ENCODE measurements at places on chromosomes 3 and 15.

GRCh38 chr15:63283126-63283525 lies 5.7 kb downstream of the APH1B start:
- DNase-seq, result no peak

DNA sequence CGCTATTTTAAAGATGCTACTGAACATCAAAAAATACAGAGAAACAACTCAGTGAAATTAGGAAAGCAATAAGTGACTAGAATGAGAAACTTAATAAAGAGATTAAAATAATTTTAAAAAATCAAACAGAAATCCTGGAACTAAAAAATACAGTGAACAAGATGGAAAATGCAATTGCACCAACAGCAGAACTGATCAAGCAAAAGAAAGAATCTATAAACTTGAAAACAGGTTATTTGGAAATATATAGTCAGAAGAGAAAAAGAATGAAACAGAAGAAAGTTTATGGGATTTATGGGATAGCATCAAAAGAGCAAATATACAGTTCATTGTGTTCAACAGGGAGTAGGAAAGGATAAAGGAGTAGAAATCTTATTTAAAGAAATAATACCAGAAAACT lies 53.3 kb downstream of the MEX3B start:
- no peak for DNase-seq

- no peak for DNase-seq
These were observed 104.2 kb upstream of the SLC7A14 start for GRCh38 chr3:170689893-170690660.

- no peak for DNase-seq
These were observed 601 bp downstream of the ACTL6A start for GRCh38 chr3:179563271-179563783.

GRCh38 chr3:151282921-151283320 lies 4.6 kb upstream of the P2RY14 start:
- no peak for DNase-seq

DNA sequence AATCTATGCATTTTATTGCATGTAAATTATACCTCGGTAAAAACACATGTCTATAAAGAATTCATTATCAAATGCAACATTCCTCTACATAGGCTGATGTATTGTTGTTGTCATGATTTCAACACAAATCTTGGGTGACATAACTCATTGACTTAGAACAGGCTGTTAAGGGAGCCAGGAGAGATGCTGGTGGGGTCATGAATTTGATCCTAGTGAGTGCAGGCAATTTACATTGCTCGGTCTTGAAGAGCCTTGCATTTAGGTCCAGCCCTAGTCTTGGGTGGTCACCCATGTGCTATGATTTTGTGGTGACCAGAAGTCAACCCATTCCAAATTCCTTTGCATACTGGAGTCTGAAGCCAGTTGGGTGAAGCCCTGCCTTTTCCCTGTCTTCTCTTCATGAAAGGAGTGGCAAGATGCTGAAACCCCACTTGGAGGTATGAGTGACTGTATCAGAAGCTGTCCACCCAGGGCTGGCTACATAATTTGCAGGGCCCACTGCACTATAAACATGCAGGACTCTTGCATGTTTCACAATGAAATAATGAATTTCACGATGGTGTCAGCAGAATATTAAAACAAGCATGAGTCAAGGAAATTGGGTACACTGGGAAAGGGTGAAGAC lies 59.2 kb downstream of the RPLP1 start:
- no peak for DNase-seq

- DNase-seq, result no peak
These were observed 9.9 kb downstream of the CAPN7 start for GRCh38 chr3:15215996-15216395.

- DNase-seq, result peak; percentile 96
These were observed 169.1 kb upstream of the CCDC54 start for GRCh38 chr3:107208100-107208499.

DNA sequence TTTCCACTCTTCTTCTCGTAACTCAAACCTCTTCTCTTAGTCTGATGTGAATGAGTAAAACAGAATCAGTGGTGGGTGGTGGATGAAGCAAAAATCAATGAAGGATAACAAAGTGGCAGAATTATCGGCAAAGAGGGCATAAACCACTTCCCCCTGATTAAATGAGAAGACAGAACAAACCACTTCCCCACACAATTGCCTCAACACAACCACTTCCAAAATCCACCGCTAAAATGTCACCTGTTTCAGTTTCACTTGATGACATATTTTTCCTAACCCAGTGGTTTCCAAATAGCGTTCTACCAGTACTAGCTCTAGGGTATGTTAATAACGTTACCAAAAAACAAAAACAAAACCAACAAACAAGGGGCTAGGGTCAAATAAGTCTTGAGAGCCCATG lies 478.7 kb upstream of the WNT5A start:
- DNase-seq, result no peak

GRCh38 chr15:81146466-81146865 lies 12.4 kb downstream of the CFAP161 start:
- no peak for DNase-seq

DNA sequence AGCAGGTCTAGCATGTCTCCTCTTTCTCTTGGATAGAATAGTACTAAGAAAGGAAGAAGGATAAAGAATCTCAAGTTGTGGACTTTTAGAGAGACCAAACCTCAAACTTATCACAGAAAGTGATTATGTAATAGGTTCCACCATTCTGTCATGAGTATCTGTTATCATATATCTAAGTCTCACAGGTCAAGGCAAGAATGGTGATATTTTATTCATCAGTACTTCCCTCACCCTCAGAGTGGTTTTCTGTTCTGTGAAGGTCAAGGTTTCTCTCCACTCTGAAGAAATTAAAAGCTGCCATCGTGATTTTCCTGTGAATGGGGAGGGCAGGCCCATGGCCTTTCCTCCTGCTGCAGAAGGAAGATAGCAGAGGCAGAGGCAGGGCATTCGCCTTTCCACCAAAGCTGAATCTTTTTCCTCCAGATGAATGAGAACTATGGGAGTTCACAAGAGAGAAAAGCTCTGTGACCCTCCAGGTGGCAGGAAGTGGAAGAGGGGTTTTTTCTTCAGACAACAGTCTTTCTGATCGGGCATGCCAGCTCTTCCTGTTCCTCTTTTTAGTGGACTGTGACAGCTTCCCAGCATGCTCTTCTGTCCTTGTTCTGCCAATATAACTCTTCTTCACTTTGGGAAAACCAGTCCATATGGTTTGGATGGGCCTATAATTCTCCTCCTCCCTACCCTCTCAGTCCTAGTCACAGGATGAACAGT lies 37.1 kb upstream of the CCK start:
- no peak for DNase-seq

DNA sequence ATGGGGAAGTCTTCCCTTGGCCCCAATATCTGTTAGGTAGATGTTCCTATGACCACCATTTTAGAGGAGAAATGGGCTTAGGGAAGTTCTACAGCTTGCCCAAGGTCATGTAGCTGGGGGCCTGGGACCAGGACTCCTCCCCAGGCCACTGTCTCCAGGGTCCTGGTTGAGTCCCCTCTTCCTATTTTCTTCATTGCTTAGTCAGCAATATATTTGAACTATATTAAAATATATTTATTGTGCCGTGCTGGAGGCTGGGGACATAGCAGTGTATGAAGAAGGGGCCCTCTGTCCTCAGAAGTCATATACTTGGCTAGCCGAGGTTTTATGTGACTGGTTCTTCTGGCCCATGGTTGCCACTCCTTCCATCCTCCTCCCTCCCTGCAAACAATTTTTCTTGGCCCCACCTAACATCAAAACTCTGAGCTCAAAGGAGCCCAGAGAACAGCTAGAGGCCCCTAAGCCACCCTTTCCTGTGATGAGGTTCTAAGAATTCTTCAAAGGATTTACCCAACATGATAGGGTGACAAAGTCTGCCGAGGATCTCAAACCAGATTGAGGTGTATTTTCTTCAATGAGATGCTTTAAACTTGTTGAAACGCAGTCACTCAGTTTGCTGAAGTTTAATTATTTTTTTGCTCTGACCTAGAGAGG lies 121.2 kb upstream of the RASGRP1 start:
- no peak for DNase-seq

DNA sequence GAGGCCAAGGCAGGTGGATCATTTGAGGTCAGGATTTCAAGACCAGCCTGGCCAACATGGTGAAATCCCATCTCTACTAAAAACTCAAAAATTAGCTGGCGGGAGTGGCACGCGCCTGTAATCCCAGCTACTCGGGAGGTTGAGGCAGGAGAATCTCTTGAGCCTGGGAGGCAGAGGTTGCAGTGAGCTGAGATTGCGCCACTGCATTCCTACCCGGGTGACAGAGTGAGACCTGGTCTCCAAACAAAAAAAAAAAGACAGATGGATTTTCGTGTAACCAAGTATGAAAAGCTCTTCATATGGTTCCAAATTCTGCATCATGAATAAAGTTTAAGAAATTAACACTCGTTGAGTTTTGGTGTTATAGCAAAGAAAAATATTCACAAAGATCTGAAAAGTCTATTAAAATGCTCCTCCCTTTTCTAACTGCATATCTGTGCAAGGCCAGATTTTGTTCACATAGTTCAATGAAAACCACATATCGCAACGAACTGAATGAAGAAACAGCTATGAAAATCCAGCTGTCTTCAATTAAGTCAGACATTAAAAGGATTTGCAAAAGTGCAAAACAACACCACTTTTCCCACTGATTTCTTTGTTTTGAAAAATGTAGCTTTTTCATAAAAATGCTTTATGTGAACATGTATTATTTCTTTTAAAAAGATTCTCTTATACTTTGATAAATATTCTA lies 23.8 kb upstream of the FBLN2 start:
- peak; percentile 87 for DNase-seq

DNA sequence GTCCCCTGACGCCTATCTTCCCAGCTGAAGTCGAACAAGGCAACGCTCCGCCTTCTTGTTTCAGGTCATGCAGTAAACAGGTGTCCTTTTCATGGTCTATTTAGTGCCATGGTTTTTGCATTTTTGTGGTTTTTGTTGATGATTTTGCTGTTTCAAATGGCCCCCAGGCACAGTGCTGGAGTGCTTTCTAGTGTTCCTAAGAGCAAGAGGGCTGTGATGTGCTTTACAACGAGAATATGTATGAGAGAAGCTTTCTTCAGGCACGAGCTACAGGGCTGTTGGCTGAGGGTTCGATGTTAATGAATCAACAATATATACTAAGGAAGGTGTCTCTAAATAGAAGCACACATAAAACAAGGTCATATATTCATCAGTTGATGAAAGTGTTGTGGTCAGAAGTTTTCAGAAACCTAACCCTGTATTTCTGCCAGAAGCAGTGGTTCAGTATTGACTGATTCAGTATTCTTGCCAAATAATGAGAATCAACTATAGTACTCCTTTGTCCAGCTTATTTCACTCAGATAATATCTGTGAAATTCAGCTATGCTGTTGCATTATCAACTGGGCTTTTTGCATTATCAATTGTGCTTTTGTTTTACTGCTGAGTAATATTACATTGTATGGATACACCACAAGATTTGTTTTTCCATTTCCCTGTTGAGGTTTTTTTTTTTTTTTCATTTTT lies 18.5 kb downstream of the LIMD1 start:
- DNase-seq, result no peak

DNA sequence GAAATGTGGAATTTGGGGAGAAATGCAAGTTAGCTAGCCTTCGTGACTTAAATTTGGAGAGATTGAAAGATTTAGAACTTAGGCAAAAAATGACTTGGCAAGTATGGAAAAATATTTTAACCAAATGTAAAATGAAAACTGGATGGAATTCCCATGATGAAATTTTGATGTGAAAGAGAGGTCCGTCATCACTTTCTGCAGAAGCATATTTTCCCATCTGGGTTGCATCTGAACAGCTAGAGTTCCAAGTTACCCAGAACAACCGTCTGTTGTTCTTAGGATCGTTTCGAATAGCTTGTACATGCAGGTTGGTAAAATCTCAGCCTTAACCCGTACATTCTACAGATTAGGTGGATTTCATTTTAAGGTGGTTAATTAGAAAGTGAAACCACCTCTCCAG lies 136.3 kb downstream of the GHSR start:
- peak; percentile 55 for DNase-seq

DNA sequence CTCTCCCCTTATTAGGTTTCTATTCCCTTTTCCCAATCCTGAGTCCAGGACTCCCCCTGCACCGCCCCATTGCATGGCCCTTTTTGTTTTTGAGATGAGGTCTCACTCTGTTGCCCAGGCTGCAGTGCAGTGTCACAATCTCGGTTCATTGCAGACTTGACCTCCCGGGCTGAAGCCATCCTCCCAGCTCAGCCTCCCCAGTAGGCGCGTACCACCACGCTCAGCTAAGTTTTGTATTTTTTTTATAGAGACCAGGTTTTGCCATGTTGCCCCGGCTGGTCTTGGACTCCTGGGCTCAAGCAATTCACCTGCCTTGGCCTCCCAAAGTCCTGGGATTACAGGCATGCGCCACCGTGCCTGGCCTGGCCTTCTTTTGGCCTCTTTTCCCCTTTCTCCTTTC lies 29.3 kb downstream of the PDIA5 start:
- no peak for DNase-seq

- no peak for DNase-seq
These were observed 44.7 kb downstream of the CEP152 start for GRCh38 chr15:48766196-48766595.

GRCh38 chr3:74267588-74268184 lies 346.8 kb downstream of the CNTN3 start:
- DNase-seq, result no peak

- no peak for DNase-seq
These were observed 117.2 kb downstream of the FNDC3B start for GRCh38 chr3:172156586-172156955.

DNA sequence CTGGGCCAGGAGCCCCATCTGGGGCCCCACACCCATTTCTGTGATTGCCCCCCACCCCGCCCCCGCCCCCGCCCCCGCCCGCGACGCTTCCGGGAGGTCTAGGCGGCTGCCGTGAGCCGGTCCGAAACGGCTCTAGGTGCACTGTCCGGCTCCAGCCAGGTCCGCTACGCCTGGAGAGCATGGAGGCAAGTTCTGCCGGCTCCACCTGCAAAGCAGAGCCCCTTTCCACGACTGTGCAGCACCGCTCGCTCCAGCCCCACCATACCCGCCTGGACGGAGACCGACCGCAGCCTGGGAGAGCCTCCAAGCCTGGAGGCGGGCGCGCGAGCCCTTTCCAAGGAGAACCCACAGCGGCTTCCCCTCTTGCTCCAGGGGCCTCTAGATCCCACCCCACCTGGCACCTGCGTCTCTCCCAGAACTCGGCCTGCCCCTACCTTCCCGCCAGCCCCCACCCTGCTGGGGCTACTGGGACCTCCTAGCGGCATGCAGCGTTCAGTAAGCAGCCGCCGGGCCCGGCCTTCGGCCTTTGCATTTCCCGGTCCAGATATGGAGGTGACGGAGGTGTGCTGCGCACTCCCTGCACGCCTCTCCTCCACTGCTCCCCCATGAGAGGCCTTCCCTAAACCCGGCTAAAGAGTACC lies 66.2 kb downstream of the KLF13 start:
- DNase-seq, result no peak

DNA sequence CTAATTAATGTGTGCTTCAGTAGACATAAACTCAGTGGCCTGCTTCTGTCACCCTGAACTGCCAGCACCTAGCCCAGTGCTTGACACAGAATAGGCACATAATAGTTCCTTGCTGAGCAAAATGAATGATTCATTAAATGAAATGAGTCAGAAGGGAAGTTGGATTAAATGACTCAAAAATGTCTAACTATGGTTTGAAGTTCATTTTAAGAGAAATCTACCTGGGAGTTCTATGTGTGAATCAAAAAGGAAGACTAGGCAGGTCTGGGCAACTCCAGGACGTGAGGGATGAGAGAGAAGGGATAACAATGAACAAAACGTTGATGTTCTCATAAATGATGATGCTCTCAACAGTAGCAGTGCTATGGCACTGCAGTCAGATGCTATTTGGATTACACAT lies 175.0 kb downstream of the CFAP20DC start:
- DNase-seq, result peak; percentile 13

- DNase-seq, result no peak
These were observed 44.8 kb downstream of the ANP32A start for GRCh38 chr15:68775671-68776476.

GRCh38 chr3:2856138-2857133 lies 253.7 kb downstream of the IL5RA start:
- no peak for DNase-seq

All from GM04503 (cell line).